ENCODE measurements at places on chromosomes 3 and 15.

DNA sequence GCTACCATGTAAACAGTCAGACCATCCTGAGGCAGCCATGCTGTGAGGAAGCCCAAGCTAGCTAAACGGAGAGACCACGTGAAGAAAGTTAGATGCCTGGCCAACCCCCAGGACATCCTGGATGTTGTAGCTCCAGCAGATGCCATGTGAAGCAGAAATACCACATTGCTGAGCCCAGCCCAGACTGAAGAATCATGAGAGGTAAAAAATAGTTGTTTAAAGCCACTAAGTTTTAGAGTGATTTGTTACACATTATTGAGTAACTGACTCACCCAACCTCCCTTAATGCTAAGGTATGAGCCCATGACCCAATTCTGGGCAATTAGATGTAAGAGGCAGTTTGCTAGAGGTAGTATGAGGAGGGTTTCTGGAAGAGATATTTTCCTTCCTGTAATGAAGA lies 200.5 kb downstream of the THRB start:
- DNase-seq, result no peak

DNA sequence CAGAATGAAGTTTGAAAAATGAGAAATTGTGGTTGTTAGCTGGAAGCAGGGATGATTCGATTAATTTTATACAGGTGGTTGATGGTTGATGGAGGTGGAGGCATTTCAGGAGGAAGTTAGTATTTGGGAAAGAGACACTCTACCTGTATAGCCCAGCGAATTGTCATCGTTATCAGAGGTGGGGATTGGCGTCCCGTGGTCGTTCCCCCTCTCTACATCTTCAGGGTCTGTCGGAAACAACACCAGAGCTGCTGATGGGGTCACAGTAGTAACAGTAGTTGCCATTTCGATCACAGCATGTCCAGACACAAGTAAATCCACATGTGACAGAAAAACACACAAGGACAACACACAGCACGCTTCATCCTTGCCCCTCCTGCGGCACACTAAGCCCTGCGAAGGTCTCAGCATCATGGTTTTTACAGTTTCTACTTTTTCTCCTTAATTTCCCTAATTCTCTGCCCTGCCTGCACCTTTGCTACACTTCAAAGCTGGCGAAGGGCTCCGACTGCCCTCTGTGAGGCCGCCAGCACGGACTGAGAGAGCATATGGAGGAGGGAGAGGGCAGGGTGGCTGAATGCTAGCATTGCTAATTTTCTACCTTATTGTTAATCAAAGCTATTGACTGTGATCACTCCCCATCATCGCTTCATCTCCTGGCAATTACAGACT lies 642.3 kb downstream of the ROBO1 start:
- no peak for DNase-seq

DNA sequence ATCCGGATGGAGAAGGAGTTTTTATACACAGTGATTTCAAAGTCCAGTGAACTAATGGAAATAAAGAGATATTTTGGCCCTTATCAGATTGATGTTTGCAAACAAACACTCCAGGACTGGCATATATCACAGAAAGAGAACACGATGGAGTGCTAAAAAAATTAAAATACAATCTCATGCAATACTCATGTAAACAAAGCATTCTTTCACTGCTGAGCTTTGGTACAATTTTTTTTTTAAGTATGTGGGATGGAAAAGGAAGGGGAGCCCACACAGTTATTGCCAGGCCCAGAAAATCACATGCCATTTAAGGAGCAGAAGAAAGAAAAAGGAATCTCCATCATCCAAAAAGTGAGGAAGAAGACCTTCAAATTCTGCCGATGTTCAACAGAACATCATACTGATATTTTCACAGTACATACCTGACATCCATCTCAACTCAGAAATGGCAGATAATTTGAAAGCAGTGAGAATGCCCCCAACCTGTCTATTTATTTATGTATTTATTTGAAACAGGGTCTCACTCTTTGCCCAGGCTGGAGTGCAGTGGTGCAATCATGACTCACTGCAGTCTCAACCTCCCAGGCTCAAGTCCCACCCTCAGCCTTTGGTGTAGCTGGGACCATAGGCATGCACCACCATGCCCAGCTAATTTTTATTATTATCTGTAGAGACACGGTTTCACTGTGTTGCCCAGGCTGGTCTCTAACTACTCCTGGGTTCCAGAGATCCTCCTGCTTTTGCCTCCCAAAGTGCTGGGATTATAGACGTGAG lies 107.5 kb upstream of the SLC2A2 start:
- DNase-seq, result no peak

- no peak for DNase-seq
Measured at GRCh38 chr3:49015765-49016164, 2.6 kb downstream of the DALRD3 start.

- DNase-seq, result no peak
Measured at GRCh38 chr3:9022305-9023225, 59.3 kb upstream of the RAD18 start.

DNA sequence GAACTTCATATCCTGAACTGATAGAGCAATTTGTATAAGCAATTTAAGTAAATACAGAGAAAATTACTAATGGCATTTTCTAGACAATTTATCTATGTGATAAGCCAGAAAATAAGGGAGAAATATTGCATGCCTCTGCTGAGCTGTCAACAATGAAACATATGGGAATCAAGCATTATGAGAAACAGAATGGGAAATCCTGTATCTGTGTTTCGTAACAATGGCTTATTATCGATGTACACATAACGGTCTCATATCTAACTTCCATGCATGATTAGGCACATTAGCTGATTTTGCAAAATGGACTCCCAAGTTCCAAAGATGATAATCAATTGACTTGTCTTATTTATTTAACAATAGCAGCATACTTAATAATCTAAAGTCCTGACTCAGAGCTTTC lies 30.4 kb upstream of the KCNMB2 start:
- DNase-seq, result no peak

DNA sequence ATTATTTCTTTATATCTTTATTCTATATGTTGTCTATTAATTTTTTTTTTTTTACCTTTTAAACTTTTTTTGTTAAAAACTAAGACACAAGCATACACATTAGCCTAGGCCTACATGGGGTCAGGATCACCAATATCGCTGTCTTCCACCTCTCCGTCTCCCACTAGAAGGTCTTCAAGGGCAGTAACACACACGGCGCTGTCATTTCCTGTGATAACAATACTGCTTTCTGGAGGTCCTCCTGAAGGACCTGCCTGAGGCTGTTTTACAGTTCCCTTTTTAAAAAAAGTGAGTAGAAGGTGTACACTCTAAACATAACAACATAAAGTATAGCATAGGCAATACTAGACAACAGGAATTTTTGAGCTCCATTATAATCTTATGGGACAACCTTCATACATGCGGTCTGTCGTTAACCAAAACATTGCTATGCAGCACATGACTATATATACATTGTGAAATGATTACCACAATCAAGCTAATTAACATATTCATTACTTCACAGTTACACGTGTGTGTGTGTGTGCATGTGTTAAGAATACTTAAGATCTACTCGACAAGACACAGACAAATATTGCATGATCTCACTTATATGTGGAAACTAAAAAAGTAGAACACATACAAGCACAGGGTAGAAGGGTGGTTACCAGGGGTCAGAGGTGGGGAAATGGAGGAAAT lies 20.8 kb downstream of the RAB6B start:
- DNase-seq, result no peak

- no peak for DNase-seq
Measured at GRCh38 chr15:73934281-73934680, 8.0 kb downstream of the LOXL1 start.

- DNase-seq, result no peak
Measured at GRCh38 chr15:20356911-20357480, 184.6 kb downstream of the GOLGA6L6 start.

DNA sequence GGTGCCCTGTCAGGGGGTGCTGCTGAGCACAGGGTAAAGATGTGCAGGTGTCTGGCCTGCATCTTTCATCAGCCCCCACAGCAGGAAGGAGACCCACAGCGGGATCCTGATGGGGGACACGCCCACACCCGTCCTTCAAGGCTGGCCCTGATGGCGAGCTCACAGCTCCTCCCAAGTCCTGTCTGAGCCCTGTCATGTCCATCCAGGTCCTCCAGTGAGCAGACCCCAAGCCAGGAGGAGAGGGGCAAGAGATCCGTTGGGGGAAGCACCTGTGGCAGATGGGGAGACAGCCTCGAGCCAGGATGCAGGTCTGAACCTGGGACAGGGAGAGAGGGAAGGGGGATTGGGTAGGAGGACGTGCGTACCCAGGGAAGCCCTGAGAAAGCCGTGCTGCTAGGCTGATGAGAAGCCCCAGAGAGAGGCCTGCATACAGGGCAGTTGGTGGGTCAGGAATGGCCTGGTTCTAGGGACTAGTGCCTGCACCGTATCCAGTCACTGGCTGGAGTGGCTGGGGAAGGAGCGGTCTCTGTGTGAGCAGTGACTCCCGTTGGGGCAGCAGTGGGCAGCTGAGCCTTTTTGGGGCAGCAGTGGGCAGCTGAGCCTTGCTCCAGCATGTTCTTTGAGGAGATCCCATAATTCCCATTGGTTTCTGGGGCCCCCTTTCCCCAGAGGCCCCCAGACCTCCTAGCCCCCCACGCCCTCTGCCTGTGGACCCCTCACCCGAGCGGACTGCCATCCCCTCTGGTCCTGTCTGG lies 133.3 kb upstream of the MEF2A start:
- no peak for DNase-seq

DNA sequence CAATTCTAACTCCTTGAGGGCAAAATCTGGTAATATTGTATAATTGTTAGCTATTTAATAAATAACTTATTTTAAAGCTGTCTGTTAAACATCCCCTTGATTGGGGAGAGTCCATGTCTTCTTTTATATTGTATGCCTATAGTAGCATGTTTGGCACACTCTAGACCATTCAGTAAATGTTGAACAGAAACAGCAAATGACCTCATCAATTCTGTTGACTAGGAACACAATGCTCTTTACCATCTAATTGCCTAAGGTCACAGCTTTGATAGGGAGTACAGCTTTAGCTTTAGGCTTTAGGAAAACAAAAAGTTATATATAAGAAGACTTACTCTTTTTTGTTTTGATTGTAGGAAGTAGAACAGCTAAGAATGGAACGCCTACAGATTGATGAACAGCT lies 27.0 kb downstream of the DNAJC19 start:
- no peak for DNase-seq

DNA sequence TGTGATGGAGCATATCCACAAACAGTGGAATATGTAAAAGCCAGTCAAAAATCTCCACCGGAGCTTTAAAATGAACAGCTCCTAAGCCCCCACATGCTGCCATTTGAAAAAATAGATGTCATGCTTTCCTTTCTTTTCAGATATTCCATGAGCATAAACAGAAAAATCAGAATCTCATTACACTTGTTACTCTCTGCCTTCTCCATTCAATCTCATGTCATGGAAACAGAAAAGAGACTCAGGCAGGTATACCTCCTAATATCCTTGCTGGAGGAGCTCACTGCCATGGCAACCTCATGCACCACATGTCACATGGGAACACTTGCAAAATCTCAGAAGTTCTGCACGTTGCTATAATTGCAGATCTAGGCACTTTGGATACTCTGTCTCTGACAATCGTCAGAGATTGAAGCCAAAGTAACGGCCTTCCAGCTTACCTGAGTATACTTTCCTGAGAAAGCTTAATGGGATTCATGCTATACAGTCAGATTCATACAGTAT lies 317.0 kb upstream of the ADAMTS9 start:
- no peak for DNase-seq

GRCh38 chr3:141477224-141477623 lies 9.6 kb upstream of the RASA2 start:
- no peak for DNase-seq

DNA sequence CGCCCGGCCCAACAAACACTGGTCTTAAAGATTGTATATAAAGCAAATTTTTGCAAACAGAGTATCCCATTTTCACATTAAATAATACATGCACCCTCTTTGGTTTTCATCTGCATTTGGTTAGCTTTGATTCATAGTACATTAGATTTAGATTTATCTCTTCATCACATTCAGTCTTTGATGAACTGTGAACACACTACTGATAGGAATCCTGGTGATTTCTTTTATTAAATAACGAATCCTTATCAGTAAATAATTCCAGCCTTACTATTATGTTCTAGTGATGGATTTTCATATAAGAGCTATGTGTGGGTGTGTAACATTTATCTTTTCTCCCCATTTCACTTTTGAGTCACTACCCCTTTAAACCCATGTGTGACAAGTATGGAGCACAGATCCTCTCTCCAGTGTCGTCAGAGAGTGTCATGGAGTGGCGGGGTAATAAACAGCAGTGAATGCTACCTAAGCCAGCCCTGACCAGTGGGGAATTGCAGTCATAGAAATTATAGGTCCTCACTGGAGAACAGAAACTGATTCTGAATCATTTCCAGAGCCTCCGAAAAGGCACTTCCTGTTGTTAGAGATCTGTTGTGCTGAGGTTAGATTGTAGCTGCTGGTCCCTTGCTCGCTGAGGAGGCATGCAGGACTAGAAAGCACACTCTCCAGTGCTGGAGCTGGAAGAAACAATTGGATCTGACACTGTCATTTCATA lies 22.0 kb downstream of the SLC7A14 start:
- no peak for DNase-seq

DNA sequence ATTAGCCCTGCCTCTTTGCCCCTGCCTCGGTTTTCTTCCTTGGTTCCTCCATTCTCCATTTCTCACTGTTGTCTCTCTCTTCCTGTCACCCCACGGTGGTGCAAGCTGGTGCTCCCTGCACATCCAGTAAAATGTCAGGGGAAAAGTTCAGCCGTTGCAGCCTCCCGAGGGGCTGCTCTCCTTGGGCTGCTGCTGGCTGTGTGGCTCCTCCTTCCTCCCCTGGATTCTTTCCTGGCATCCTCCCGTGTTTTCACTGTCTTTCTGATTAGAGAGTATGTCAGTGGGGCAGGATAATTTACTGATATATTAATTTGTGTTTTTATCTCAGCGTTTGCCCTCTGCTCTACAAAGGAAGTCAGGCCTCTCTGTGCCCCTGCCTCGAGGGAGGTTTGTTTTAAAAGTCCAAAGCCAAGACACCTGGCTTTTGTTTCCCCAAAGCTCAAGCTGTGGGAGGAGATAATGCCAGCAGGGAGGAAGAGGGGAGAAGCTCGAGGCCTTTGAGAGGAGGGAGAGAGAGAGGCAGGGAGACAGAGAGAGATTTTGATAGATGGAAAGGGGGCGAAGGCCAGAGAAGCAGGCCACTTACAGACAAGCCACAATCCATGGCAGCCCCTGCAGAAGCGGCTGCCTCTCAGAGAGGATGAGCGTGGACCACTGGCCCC lies 150.3 kb upstream of the NR2F2 start:
- DNase-seq, result no peak

DNA sequence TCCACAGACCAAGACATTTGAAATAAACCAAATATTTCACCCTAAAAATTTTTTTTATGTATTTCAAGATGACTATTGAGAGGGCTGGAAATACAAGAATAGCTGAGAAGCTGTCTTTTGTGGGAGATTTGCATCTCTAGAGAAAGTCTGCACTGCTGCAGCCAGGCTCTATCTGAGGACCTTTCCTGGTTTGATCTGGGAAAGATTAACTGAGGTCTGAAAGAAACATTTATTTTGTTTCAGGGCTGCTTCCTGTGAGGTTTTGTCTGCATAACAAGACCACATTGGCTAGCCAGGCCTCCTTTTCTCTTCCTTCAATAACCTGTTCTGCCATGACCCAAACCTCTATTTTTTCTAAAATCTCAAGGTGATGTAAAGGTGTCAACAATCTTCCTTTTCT lies 117.5 kb upstream of the ARHGEF26 start:
- no peak for DNase-seq
